ENCODE measurements at places on chromosomes 6 and 20. TPM values are rescaled to one million over a fixed set of nuclear protein-coding genes. Genes with fewer than 3 reads are reported as not detected.

PLCB4 gene
- 5.3 TPM for total RNA-seq

FOXA2 gene
- not detected for total RNA-seq

ID4 gene
- 0.10 TPM for total RNA-seq

LGSN gene
- not detected for total RNA-seq

PNPLA1 gene
- not detected for total RNA-seq

PRDM13 gene
- total RNA-seq: not detected
